ENCODE measurements at places on chromosomes 2 and 18.
A peak's percentile ranks its signal among the peaks of the same experiment; 100 is the strongest.

DNA sequence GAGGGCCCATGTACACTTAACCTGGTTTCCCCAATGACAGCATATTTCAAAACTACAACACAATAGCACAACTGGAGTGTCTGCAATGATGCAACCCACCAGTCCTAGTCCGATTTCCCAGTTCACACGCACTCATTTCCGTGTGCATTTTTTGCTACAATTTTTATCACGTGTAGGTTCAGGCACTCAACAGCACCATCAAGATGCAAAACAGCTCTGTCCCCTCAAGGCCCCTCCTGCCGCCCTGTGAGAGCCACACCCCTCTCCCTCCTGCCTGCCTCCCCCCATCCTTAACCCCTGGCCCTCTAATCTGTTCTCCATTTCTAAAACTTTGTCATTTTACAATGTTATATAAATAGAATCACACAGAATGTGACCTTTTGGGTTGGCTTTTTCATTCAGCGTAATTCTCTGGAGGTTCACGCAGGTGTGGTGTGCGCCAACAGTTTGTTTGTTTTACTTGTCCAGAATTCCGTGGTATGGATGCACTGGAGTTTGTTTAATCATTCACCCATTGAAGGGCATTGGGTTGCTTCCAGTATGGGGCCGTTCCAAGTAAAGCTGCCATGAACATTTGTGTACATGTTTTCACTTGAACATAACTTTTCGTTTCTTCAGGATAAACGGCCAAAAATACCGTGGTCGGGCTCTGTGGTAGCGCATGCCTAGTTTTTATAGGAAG lies 8.4 kb downstream of the KCNIP3 start:
- DNase-seq: no peak

- DNase-seq: no peak
These were observed 6.8 kb upstream of the TPO start for GRCh38 chr2:1406434-1406833.

- no peak for DNase-seq
These were observed 825.9 kb upstream of the POU3F3 start for GRCh38 chr2:104028061-104028460.

DNA sequence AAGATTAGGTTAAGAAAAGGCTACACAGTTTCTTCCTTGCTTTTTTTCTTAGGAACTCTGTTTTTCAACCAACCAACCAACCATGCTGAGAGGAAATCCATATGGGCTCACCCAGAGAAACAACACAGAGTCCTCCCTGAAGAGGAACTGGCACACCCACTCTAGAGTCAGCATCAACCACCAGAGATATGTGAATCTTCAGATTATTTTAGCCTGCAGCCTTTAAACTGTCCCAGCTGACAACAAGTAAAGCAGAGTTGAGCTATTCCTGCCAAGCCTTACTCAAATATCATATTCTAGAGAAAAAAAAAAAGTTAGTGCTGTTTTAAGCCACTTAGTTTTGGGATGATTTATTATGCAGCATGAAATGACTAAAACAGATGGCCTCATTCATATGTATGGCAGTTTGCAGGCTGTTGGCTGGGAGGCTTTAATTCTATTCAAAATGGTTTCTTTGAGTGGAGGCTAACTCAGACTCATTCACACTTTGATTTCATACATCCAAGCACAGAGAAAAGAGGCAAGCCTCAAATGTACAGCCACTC lies 1637.7 kb upstream of the LRRTM1 start:
- DNase-seq: no peak

DNA sequence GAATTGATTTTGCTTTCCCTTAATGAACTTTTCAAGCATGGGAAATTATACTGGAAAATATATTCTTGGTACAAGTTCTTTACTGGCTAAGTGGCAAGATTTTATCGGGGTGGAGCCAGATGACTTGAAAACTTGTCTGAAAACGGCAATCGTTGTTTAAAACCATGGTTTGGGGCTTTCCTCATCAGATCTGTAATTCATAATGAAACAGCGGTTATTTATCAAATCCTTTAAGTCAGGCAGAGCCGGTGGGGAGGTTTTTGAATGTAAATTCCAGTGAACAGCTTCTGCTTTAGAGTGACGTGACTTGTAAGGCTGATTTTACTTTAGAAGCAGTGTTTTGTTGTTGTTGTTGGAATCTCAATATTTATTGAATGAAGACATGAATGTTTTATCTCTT lies 2.6 kb downstream of the SEC11C start:
- DNase-seq: no peak

DNA sequence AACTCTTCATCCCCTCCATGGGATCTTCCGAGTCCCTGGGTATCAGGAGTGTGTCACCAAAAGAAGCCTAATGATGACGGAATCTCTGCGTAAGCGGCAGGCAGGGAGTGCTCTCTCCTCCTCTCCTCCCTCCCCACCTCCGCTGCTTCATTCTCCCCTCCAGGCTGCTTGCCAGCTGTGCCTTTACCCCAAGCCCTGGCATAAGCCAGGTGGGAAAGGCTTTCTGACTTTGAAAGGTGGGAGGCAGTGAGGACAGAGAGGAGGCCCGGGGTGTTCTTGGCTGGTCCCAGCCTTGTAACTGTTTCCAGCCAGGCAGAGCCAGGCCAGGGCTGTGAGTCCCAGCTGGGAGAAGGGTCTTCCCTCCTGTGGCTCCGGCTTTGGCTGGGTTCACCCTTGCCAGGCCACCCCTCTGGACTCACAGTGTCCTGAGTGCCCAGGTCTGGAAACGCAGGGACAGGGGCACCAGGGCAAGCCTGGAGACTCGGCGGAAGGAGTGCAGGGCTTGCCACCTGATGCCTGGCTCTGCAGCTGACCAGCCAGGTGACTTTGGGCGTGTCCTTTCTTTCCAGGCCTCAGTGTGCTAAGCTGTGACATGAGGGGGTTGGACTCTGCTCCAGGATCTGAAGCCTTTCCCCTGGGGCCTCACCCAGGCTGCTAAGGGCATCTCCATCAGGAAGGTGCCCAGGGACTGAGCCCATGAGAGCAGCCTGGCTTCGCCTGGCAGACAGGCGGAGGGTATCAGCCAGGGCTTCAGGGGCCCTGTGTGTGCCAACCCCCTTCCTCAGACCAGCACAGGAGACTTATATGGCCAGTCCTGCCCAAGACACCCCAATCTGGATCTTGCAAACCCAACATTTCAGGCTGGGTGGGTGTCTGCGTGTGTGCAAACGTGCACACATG lies 32.7 kb upstream of the HPCAL1 start:
- no peak for DNase-seq

GRCh38 chr18:2920546-2921343 lies 73.9 kb downstream of the EMILIN2 start:
- no peak for DNase-seq

DNA sequence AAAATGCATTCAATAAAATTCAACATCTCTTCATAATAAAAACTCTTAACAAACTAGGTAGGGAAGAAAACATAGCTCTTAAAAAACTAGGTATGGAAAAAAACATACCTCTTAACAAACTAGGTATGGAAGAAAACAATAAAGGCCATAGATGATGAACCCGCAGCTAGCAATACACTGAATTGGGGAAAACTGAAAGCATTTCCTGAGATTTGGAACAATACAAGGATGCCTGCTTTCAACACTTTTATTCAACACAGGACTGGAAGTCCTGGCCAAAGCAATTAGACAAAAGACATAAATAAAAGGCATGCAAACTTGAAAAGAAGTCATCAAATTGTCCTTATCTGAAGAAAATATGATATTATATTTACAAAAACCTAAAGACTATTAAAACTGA lies 67.8 kb downstream of the NCKAP1 start:
- no peak for DNase-seq

DNA sequence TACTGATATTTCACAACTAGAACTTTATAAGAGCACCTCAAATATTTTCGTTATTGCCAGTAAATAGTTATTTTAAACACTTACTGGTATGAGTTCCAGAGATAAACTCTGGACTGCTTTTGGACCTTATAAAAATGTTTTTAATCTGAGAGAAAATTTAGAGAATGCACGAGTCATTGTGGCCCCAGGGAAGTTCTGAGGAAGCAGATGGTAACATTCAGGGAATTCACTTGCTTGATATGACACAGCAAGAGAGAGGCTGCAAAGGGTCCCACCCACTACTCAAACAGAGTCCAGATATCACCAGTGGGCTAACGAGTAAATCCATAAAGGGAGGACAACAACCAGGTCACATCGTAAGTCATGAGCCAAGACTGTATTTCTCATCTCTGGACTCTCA lies 526.8 kb downstream of the TDRD15 start:
- no peak for DNase-seq

- DNase-seq: no peak
These were observed 131.6 kb upstream of the MSH6 start for GRCh38 chr2:47651296-47651695.

- no peak for DNase-seq
These were observed 146.7 kb upstream of the VRK2 start for GRCh38 chr2:57899898-57900297.

DNA sequence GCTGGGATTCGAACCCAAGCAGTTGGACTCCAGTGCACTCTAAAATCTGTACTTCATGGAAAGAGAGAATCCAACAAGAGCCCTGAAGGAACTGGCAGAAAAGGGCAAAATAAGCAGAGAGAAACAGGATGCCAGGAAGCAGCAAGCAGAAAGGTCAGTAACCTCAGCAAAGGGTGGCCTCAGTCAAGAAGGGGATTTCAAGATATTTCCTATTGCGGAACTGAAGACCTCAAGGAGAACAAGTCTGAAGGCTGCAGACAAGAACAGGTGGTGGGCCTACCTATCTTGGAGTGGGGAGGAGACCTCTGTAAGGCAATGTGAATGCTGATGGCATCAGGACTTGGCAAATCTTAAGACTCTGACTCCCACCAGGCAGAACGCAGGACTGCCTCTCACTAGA lies 20.1 kb upstream of the MREG start:
- DNase-seq: no peak

DNA sequence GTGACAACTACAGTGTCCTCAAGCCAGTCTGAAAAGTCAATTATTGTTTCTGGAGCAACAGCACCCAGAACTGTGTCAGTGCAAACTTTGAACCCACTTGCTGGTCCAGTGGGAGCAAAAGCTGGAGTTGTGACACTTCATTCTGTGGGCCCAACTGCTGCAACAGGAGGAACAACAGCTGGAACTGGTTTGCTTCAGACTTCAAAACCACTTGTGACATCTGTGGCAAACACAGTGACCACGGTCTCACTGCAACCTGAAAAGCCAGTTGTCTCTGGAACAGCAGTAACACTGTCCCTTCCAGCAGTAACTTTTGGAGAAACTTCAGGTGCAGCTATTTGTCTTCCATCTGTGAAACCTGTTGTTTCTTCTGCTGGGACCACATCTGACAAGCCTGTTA lies 59.8 kb downstream of the TAF4B start:
- no peak for DNase-seq

- DNase-seq: no peak
These were observed 27.0 kb downstream of the ROCK1 start for GRCh38 chr18:21084511-21085078.

- DNase-seq: peak; percentile 32
These were observed 57.0 kb downstream of the COA5 start for GRCh38 chr2:98551316-98551715.

DNA sequence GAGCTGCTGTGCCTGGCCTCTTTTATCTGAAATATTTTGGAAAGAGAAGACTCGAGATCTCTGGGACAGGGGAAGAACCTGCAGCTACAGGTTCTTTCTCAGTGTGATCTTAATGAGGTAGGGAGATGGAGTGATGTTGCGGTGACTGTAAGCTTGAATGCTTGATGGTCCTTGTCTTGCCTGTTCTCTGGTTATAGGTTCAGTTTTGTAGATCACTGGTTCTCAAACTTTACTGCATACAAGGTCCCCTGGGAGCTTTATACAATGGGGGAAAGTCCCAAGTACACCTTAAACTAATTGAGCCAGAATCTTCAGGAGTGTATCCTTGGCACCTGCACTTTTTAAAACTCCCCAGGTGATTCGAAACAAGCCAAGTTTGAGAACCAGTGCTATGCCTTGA lies 136.7 kb upstream of the CXCR4 start:
- no peak for DNase-seq

- DNase-seq: no peak
These were observed 659.3 kb downstream of the LRRTM4 start for GRCh38 chr2:76862901-76863300.

GRCh38 chr18:30970196-30970816 lies 72.2 kb downstream of the DSC3 start:
- no peak for DNase-seq

GRCh38 chr2:234628953-234629352 lies 132.1 kb upstream of the ARL4C start:
- DNase-seq: no peak

DNA sequence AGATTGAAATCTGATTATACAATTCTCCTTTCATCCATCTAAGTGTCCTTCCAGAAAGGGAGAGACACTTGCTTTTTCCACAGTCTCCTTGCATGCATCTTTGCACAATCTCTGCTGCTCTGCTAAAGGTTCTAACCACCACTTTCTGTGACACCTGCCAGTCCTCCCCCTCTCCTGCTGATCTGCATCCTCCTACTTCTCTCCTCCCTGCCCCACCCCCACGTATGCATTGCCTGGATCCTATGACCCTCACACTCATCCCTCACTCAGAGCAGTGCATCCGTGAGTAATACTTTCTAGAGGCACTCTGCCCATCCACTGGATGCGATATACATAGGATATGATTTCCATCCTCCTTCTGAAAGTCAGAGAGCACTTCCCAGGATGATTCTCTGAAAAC lies 27.7 kb upstream of the TRAPPC8 start:
- DNase-seq: no peak

DNA sequence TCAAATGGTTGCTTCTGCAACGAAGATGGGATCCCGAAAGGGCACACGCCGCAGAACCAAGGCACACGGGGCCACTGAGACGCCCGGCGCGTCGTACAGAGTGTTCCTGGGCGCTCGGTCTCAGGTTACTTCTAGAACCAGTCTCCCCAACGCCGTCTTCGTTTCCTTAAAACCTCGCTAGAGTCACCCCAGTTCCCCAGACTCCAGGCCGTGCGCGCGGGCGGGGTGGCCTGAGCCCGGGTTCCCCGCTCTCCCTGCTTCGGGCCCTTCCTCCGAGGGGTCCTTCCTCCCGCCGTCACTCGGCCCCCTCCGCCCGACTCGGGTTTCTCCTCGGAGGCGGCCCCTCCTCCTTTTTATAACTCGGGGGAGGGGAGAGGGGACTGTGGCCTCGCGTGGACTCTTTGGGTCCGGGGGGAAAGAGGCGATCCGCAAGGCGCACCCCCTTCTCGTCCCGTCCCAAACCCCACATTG lies 774 bp upstream of the FZD7 start:
- no peak for DNase-seq

GRCh38 chr2:132515010-132515409 lies 98.4 kb downstream of the GPR39 start:
- DNase-seq: no peak

- no peak for DNase-seq
These were observed 5.1 kb downstream of the CHPF start for GRCh38 chr2:219538504-219538951.

DNA sequence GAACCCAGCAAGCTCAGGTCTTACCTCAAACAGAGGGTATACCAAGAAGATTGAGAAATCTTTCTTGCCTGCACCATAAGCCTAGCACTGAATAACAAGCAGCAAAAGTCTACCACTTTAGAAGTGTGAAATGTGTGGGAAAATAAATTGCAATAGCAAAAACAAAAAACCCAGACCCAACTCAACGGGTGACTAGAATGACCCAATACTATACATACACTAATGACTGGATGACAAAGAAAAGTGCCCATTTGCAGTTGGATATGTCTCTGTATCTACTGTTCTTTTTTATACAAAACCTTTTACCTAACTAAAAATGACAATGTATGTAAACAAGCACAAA lies 950.6 kb downstream of the TRIB2 start:
- DNase-seq: no peak

All from stimulated activated CD4-positive, alpha-beta T cell treated with anti-CD3 and anti-CD28 coated beads, Interleukin-4, amount 100 ng/mL, for 48 hours (primary cell).